ENCODE measurements at places on chromosomes 16 and 17.

- DNase-seq = no peak
- H3K27ac ChIP-seq = peak overlapping the region; percentile 95
- H3K36me3 ChIP-seq = no peaks in the 10 kb centered on the region
- H3K4me3 ChIP-seq = no peak overlapping the region
- peaks cover 60% of the 10 kb centered on the region for H3K4me1 ChIP-seq
- no peaks in the 10 kb centered on the region for H3K27me3 ChIP-seq
These were observed 34.5 kb downstream of the FAM222B start for GRCh38 chr17:28807925-28808634.

DNA sequence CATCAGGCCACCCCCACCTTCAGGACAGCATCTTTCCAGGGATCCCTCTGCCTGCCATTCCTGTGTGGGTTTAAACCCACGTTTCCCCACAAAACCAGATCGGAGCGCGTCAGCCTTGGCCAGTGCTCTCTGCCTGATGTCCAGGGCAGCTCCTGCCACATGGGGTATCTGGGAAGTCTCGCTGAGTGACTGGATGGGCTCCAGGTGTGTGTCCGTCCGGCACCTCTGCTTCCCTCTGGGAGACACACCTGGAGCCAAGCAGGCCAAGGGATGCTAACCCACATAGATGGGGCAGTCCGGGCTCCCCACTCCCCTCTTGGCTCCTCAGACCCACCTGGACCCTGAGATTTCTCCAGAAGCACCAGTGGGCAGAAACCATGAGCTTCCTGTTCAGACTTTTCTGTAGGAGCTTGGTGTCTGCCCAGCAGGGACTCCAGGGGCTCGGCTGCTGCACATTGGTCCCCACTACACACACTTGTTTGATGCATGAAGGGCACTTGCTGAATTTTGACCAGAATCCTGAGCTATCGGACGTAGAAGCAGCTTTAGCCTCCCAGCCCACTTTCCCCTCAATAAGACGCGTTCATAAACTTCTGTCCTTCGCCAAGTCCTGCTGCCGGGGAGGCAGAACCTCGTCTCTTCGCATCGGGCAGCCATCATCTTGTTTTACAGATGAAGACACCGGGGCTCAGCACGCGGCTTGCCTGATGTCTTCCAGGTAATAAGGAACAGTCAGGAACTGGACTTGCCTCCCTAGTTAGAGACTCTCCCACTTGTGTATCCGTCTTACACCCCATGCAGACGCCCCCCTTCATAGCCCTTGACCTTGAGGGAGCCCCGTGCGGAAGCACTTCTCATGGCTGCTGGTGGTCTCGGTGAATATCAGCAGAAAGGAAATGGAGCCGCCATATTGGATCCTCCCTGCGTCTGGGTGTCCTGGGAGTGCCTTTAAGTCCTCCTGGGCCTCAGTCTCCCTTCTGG lies 91.6 kb upstream of the ZNF469 start:
- no peaks in the 10 kb centered on the region for H3K36me3 ChIP-seq
- no peak for DNase-seq
- H3K27me3 ChIP-seq = no peaks in the 10 kb centered on the region
- H3K27ac ChIP-seq = no peak overlapping the region
- H3K4me3 ChIP-seq = no peak overlapping the region
- H3K4me1 ChIP-seq = no peaks in the 10 kb centered on the region

- no peaks in the 10 kb centered on the region for H3K27me3 ChIP-seq
- H3K4me3 ChIP-seq = no peak overlapping the region
- no peak for DNase-seq
- no peak overlapping the region for H3K27ac ChIP-seq
- peaks cover 11% of the 10 kb centered on the region for H3K4me1 ChIP-seq
These were observed 19.4 kb downstream of the CFDP1 start for GRCh38 chr16:75413951-75414350.

GRCh38 chr17:81154961-81155360 lies 10.3 kb upstream of the PVALEF start:
- DNase-seq = no peak
- no peaks in the 10 kb centered on the region for H3K36me3 ChIP-seq
- H3K27ac ChIP-seq = no peak overlapping the region
- H3K4me3 ChIP-seq = no peak overlapping the region
- H3K4me1 ChIP-seq = no peaks in the 10 kb centered on the region

GRCh38 chr16:59060207-59060606 lies 326.1 kb upstream of the GOT2 start:
- H3K36me3 ChIP-seq = no peaks in the 10 kb centered on the region
- no peaks in the 10 kb centered on the region for H3K4me1 ChIP-seq

GRCh38 chr17:81878294-81878693 lies 7.2 kb upstream of the ARHGDIA start:
- no peak for DNase-seq
- H3K27me3 ChIP-seq = no peaks in the 10 kb centered on the region
- no peaks in the 10 kb centered on the region for H3K36me3 ChIP-seq
- H3K4me1 ChIP-seq = no peaks in the 10 kb centered on the region
- H3K27ac ChIP-seq = peak overlapping the region; percentile 60

DNA sequence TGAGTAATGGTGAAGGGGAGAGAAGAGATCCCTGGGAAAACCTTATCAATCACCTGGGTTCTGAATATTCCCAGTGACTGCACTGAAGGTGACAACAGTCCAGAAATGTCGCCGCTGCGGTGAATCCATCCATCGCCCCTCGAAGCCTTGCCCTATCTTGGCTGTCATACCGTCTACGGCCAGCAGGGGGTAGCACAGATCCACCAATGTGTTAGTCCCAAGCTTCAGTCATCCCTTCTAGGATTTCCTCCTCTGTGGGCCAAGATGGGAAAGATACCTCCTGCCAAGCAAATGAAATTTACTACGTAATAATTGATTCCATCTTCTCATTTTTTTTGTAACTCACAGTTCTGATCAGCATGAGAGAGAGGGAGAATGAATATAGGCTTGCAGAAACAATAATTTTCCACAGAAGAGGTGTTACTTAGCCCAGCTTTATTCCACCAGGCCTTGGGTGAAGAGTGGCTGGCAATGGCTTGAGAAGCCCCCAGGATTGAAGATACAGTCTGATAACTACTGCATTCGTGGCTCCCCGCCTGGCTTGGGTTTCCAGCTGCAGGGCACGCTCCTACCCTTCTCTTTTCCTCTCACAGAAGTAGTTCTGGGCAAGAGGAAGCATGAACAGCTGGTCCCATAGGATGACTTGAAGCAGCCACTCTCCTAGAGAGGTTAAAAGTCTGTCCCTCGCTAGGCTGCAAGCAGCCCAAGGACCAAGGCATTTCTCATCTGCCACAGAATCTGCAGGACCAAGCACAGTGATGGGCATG lies 2.6 kb upstream of the FMNL1 start:
- peaks cover 23% of the 10 kb centered on the region for H3K4me1 ChIP-seq
- no peak overlapping the region for H3K4me3 ChIP-seq
- DNase-seq = no peak
- H3K27me3 ChIP-seq = no peaks in the 10 kb centered on the region
- no peaks in the 10 kb centered on the region for H3K36me3 ChIP-seq

- H3K4me1 ChIP-seq = peaks cover 20% of the 10 kb centered on the region
- H3K36me3 ChIP-seq = peaks cover 66% of the 10 kb centered on the region
- no peak for DNase-seq
- H3K4me3 ChIP-seq = no peak overlapping the region
- H3K27ac ChIP-seq = no peak overlapping the region
These were observed 30.1 kb downstream of the VAC14 start for GRCh38 chr16:70770626-70771552.

DNA sequence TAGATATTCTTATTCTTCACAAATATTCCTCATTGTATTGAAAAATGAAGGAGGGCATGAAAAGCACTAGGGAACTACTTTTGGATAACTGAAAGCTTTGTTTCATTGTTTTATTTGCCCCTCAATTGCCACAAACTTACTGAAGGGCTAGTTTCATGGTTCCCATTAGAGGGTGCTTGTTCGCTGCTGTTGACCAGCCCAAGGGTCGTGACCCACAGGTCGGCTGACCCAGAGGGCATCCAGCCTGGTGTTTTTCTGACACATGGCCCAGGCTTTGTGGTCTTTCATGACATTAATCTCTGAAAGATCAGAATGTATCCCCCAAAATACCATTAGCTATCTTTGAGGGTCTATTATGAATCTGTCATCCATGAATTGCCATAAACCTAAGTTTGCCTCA lies 30.0 kb downstream of the DGKE start:
- DNase-seq = no peak
- H3K27me3 ChIP-seq = no peaks in the 10 kb centered on the region
- H3K4me3 ChIP-seq = no peak overlapping the region
- H3K4me1 ChIP-seq = no peaks in the 10 kb centered on the region

DNA sequence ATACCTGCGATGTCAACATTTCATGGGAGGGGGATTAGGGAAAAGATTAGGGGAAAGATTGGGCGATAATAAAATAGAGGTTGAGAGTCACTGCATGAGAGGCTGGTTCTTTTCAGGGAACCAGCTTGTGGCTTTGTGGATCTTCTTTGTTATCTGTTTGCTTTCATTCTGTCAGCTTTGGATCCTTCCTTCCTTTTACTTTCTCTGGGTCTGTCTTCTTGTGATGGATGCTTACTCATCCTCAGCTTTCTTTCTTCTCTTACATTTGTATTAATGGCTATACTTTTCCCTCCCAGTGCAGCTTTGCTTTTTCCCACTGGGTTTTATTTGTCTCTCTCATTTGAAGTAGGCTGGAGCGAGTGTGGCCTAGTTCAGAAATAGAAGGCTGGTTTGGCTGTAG lies 47.1 kb downstream of the RPTOR start:
- H3K27me3 ChIP-seq = no peaks in the 10 kb centered on the region
- H3K27ac ChIP-seq = no peak overlapping the region
- DNase-seq = no peak
- no peaks in the 10 kb centered on the region for H3K4me1 ChIP-seq

DNA sequence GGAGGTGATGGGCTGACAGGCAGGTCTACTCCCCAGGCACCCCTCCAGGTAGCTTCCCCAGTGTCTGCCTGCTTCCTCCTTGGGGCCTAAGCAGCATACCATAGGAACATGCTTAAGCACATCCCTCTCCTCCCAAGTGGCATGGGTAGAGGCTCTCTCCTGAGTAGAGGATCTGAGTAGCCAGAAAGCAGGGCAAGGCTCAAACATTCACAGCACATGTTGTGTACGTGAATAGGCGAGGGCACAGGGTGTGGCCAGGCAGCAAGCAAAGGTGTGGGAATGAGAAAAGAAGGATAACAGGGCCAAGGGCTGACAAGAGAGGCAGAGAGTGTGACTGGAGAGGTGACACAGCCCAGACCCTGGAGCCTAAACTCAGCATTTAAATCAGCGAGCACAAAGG lies 29.7 kb upstream of the GFOD2 start:
- peaks cover 6% of the 10 kb centered on the region for H3K36me3 ChIP-seq
- H3K4me1 ChIP-seq = peaks cover 13% of the 10 kb centered on the region
- peak overlapping the region; percentile 56 for H3K27ac ChIP-seq

- H3K36me3 ChIP-seq = peaks cover 6% of the 10 kb centered on the region
- no peak overlapping the region for H3K4me3 ChIP-seq
- peaks cover 40% of the 10 kb centered on the region for H3K4me1 ChIP-seq
These were observed 21.0 kb downstream of the SLC7A6OS start for GRCh38 chr16:68289621-68290329.

DNA sequence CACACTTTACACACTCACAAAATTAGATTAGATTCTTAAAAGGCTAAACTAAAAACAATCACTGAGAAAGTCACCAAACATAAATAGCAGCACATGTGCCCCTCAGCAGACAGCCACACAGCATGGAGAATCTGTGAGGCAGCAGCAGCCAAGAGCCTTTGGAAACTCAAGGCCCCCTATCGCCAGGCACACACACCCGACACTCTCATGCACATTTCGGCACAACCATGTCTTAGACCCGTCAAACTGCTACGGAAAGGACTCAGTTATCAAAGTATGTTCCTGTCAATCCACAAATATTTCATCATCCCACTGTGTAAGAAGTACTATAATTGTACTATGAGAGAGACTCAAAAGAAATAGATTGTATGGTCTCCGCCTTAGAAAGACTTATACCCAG lies 20.9 kb downstream of the UBE2O start:
- DNase-seq = no peak
- H3K27ac ChIP-seq = no peak overlapping the region
- H3K27me3 ChIP-seq = no peaks in the 10 kb centered on the region
- H3K4me3 ChIP-seq = no peak overlapping the region

DNA sequence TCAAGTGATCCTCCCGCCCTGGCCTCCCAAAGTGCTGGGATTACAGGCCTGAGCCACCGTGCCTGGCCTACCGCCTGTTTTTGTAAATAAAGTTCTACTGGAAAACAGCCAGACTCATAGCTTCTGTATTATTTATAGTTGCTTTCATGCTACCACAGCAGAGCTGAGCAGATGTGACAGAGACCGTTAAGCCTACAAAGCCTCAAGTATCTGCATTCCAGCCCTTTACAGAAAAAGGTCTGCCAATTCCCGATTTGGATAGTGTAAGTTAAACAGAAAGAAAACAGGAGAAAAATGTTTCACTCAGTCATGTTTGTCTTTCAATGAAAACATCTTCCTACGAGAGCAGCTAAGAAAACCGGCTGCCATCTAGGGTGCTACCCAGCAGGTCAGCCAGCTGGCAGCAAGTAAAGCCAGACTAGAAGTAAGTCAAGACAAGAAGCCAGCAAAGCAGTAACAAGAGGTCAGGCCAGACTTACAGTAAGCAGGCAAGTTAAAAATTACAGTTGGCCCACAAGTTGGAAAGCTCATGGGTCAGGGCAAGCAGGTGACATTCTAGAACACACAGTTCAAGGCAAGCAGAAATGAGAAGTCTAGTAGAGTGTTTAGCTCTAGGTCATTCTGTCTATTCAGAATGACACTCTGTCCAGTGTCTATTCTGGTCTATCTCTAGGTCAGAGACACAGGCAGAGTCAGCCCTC lies 17.7 kb downstream of the NCBP3 start:
- peaks cover 85% of the 10 kb centered on the region for H3K36me3 ChIP-seq
- no peak for DNase-seq
- peak overlapping the region; percentile 79 for H3K27ac ChIP-seq
- H3K27me3 ChIP-seq = no peaks in the 10 kb centered on the region

DNA sequence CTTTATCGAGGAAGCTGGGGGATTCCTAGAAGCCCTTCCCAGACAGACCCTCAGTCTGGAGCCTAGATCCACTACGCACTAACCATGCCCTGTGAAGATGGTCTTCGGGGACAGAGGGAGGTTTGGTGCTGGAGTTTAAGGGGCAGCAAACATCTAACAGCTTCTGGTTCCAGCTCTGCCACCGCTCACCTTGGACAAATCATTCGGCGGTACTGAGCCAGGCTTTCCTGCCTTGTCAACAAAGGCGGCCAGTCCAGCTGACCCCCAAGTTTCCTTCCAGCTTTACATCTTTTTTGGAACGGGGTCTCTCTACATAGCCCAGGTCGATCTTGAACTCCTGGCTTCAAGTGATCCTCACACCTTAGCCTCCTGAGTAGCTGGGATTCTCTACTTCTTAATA lies 369 bp upstream of the GJD3 start:
- DNase-seq = no peak
- H3K36me3 ChIP-seq = no peaks in the 10 kb centered on the region
- H3K4me1 ChIP-seq = peaks cover 23% of the 10 kb centered on the region
- H3K4me3 ChIP-seq = no peak overlapping the region
- no peak overlapping the region for H3K27ac ChIP-seq
- H3K27me3 ChIP-seq = no peaks in the 10 kb centered on the region

- no peaks in the 10 kb centered on the region for H3K36me3 ChIP-seq
- H3K4me3 ChIP-seq = no peak overlapping the region
- H3K27ac ChIP-seq = no peak overlapping the region
- DNase-seq = no peak
- peaks cover 16% of the 10 kb centered on the region for H3K27me3 ChIP-seq
These were observed 22.8 kb upstream of the PVALEF start for GRCh38 chr17:81142301-81143199.

GRCh38 chr17:69175262-69175624 lies 33.5 kb upstream of the ABCA6 start:
- H3K36me3 ChIP-seq = no peaks in the 10 kb centered on the region
- no peaks in the 10 kb centered on the region for H3K27me3 ChIP-seq
- no peak for DNase-seq
